ENCODE measurements at places on chromosomes 16 and 17.

GRCh38 chr17:142102-142661 is 4.8 kb downstream of the SCGB1C2 start:
- DNase-seq, result no peak

DNA sequence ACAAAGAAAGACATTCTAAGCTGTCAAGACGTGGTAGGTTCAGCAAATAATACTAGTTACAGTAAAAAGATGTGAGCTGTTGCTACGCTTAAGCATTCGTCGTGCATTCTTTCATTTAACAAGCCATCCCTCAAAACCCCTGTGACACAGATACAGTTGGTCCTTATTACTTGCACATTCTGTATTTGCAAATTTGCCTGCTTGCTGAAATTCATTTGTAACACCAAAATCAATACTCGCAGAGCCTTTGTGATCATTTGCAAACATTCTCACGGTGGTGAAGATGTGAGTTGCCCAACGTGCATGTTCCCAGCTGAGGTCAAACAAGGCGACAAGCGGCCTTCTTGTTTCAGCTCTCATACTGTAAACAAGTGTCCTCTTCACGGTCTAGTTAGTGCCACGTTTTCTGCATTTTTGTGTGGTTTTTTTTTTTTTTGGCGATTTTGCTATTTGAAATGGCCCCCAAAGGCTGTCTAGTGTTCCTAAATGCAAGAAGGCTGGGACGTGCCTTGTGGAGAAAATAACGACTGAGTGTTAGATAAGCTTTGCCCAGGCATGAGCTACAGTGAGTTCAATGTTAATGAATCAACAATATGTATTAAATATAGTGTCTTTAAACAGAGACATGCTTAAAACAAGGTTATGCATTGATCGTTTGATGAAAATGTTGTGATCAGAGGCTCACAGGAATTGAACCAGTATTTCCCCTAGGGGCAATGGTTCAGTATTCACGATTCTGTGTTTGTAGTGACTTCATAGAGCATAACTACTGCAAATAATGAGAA is 84.1 kb downstream of the RAB11FIP4 start:
- no peak for DNase-seq

- no peak for DNase-seq
These were observed 6.6 kb upstream of the DPEP2 start for GRCh38 chr16:68005786-68006286.

GRCh38 chr16:61879306-61879705 is 156.9 kb downstream of the CDH8 start:
- no peak for DNase-seq

DNA sequence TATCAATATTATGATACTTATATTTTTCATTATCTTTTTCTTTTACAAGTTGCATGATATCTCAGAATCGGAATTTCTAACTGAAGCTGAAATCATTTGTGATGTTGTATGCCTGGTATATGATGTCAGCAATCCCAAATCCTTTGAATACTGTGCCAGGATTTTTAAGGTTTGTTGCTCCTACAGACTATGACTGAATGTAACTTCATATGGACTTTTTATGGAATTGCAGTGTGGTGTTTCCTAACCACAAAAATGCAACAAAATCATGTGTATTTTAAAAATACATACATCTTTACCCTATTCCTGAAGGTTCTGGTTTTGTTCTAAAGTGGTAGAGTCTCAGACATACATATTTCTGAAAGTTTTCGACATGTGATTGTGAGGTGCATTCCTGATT is 58.8 kb upstream of the RHBDL3 start:
- no peak for DNase-seq

DNA sequence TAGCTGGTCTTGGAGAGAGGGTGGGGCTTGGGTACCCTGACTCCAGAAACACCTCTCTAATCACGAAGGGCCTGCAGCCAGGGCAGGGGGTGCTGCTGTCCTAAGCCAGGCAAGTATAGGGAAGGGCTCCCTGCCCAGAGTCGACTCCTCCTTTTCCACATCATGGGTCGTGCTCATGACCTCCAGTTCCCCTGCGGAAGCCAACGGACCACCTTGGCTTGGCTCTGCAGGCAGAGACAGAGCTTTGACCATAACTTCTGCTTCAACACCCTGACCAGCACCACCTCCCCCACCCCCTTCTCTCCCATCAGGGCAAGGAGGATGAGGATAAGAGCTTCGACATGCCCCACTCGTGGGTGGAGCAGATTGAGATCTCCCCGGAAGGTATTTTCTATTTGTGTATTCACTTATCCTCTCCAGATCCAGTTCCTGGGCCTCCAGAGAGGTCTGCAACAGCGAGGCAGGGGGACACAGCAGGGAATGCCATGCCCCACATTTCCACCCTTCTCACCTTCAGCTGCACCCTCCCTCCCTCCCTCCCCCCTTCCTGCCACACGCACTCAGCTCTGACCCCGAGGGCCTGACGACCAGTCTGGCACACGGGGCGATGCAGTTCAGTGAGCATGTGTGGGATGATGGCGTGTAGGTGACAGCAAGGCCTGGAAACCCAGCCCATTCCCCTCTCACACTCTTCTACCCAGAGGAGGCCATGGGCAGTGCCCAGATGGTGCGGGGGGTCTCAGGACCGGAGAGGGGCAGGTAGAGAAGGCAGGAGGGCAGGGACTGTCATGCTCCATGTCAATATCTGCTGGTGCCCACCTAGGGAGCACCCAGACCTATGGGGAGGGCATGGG is 14.0 kb upstream of the KATNB1 start:
- DNase-seq, result no peak

- DNase-seq, result no peak
These were observed 32.3 kb downstream of the SLC7A5 start for GRCh38 chr16:87836844-87837581.

GRCh38 chr17:5429191-5429887 is 9.4 kb downstream of the RPAIN start:
- no peak for DNase-seq

- no peak for DNase-seq
These were observed 25.5 kb upstream of the ZNF750 start for GRCh38 chr17:82865274-82865673.

DNA sequence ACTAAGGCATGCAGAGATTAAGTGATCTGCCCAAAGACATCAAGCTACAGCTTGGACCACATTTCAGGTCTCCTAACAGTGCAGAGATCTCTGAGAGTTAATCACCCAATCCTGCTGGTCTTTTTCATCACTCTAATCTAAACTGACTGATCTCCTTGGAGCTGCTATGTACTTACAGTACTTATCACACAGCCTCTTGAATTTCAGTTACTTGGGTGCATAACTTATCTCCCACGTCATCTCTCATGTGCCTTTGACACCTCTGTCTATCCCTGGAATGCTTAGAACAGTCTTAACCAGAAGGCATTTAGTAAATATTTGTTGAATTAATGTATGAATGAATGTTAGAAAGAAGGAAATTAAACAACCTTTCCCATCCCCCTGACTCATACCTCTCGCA is 139.0 kb downstream of the SNX11 start:
- DNase-seq, result no peak

DNA sequence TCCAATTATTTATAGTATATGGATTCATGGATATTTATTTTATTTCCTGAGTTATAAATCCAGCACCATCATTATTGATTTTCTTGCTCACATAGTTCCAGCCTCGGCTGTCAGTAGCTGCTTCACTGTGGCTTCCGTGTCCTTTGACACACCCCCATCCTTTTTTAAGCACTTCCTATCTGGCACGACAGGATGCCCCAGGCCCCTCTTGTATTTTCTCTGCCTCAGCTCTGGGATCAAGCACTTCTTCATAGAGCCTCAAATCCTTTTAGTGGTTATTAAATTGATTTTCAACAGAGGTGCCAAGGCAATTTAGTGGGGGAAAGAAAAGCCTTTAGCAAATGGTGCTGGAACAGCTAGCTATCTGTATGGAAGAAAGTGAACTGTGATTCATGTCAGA is 59.8 kb downstream of the GAN start:
- no peak for DNase-seq

GRCh38 chr17:38872027-38872511 is 2.2 kb downstream of the LASP1 start:
- DNase-seq, result no peak

- no peak for DNase-seq
These were observed 48.7 kb downstream of the RGS9 start for GRCh38 chr17:65185668-65186382.

DNA sequence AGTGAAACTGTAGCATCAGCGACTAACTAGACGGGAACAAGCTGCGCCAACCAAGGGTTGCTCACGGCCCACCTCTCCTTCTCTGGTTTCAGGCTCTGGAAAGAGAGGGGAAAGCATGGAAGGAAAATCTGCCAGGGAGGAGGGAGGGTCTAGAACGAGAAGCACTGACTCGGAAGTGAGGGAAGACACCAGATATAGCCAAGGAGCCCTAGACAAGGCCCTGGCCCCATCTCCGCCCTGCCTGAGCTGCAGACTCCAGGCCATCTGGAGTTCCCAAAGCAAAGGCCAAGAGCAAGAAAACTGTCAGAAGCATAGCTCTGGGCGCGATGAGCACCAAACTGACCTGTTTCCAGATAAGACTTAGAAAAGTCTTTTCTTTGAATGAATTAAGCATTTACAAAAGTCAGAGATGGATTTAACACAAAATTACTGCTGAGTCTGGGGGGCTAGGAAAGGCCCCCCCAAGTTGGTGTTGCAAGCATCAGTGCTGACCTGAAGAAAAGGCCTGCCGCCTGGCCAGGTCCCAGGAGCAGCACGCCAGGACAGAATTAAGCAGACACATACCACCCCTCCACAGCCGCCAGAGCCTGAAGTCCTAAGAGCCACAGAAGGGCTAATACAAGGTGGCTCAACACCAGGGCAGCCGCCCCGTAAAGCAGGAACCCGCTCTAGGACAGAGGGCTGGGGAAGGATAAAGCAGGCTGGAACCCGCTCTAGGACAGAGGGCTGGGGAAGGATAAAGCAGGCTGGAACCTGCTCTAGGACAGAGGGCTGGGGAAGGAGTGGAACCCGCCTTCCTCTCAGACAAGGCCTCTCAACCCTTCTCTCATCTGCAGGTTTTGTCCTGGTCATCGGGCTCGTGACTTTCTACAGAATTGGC is 20.7 kb downstream of the TMEM204 start:
- no peak for DNase-seq

GRCh38 chr17:77148077-77148939 is 7.5 kb downstream of the SEC14L1 start:
- no peak for DNase-seq

DNA sequence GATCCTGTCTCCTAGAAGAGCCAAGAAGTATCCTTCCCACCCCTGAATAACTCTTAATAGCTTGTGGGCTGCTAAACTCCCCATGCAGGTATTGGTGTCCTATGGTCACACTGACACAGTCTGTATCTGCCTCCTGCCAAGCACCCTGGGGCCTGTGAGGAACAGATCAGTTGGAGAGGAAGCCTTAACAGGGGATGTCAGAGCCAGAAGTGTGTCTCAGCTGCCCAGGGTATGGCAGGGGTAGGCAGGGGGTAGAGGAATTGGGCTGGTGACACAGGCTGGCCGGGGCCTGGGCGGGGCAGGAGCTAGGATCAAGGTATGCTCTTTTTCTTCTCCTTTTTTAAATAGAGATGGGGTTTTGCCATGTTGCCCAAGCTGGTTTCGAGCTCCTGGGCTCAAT is 44.7 kb downstream of the DDX19A start:
- no peak for DNase-seq

DNA sequence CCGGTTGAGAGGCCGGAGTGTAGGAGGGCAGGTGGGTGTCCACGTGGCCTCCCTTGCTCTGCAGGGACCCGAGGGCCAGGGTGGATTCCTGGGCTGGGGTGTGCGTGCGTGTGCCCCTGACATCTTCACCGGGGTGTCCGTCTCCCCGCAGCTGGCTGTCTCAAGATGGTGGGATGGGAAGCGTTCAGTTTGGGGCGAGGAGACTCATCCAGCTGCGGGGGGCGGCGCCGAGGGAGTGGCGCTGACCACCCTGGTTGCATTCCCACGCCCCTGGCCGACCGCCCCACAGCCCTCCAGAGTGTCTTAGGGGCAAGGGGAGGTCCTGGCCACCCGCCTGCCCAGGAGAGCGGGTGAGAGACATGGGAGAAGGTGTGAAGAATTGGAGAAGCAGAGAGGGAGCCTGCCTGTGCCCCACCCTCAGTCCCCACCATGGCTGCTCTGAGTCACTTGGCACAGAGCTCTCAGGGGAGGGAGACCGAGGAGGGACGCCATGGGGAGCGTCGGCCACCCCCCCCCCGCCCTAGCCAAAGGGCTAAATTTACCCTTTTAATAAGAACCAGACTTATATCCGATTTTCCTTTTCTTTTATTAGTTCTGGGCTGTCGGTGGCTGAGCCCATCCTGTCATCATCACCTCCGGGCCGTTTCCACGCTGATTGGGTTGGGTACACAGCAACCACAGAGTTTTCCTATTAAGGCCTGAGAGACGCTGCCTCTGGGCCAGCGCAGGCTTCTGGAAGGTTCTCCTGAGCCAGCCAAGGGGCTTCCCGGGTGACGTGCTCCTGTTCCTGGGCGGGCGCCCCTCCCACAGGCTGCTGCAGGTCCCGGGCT is 22.0 kb downstream of the BAHCC1 start:
- DNase-seq, result no peak

GRCh38 chr17:36124879-36125824 is 21.5 kb downstream of the CCL4 start:
- DNase-seq, result no peak

- no peak for DNase-seq
These were observed 1.7 kb upstream of the PIGS start for GRCh38 chr17:28573040-28573380.

DNA sequence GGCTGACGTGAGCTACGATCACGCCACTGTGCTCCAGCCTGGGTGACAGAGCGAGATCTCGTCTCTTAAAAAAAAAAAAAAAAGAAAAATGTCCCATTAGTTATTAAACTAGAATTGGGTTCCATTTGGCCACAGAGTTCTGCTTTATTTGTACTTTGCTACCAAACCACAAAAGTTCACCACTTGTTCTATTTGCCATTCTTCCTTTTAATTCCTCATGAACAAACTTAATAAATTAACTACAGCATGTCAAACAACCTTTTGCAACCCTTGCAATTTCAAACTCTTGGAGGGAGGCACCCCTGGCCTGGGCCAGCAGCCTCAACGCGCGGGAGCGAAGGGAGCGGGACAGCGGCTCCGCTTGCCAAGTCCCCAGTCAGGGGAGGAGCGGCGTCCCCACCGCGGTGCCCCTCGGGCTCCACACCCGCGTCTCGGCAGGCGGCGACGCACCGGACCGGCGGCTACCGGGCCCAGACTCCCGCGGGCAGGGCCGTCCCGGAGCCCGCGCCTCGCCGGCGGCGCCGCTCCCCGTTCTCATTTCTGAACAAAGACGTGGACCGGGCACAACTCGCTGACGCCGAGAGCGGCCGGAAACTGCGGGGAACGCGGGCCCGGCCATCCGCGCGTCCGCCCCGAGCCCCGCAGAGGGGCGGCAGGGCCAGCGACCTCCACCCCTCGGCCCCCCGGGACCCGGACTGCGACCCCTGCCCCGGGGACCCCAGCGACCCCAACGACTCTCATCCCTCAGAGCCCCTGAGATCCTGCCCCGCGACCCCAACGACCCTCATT is 775 bp downstream of the CYTH1 start:
- no peak for DNase-seq

- no peak for DNase-seq
These were observed 67.4 kb downstream of the MYH13 start for GRCh38 chr17:10305398-10305797.

DNA sequence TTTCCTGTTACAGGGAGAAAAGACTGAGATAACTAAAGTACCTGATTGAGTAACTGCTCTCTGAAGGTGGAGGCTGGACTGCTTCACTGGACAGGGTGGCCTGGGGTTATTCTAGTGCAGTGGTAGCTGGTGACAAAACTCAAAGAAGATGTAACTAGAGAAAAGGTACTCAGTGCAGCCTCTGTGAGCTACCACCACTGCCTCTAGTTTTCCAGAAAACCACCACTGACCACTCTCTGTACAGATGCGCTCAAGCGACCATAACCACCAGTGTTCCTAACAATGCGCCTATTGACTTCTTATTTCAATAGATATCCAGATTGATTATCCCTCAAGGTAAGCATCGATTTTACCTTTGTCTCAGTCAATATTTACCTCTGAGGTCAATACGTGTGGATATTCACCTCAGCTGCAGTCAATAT is 492.2 kb downstream of the WWOX start:
- DNase-seq, result no peak
